Sigmoid colon (tissue), 7 donors: ENCODE measurements at places on chromosomes 1 and 21. TPM values are rescaled to one million over a fixed set of nuclear protein-coding genes. Genes with fewer than 3 reads are reported as not detected.

- no peak overlapping the region for H3K4me3 ChIP-seq
- H3K36me3 ChIP-seq = no peaks in the 10 kb centered on the region
Measured at GRCh38 chr1:171355727-171356126, 41.7 kb downstream of the FMO4 start.

HMCN1 gene
- total RNA-seq = 6.7 TPM

CTBS gene
- total RNA-seq = 12.6 TPM

- H3K27ac ChIP-seq = no peak overlapping the region
- DNase-seq = no peak
- H3K27me3 ChIP-seq = no peaks in the 10 kb centered on the region
- no peaks in the 10 kb centered on the region for H3K4me1 ChIP-seq
Measured at GRCh38 chr1:167207940-167208623, 12.6 kb upstream of the POU2F1 start.

MAP1LC3C gene
- total RNA-seq = 5.0 TPM

GRCh38 chr21:45178070-45178608, 103.8 kb downstream of the ADARB1 start:
- no peak overlapping the region for H3K27ac ChIP-seq
- no peaks in the 10 kb centered on the region for H3K4me1 ChIP-seq
- no peak overlapping the region for H3K4me3 ChIP-seq
- H3K36me3 ChIP-seq = peaks cover 41% of the 10 kb centered on the region

- no peaks in the 10 kb centered on the region for H3K36me3 ChIP-seq
- H3K27me3 ChIP-seq = no peaks in the 10 kb centered on the region
Measured at GRCh38 chr1:4937876-4938534, 283.6 kb downstream of the AJAP1 start.

- H3K27me3 ChIP-seq = no peaks in the 10 kb centered on the region
- H3K36me3 ChIP-seq = peaks cover 11% of the 10 kb centered on the region
- DNase-seq = peak; percentile 90
- no peak overlapping the region for H3K4me3 ChIP-seq
Measured at GRCh38 chr21:34836103-34836932, 167.5 kb downstream of the CLIC6 start.

GRCh38 chr1:160837558-160838205, 25.0 kb downstream of the CD244 start:
- DNase-seq = no peak
- H3K27me3 ChIP-seq = no peaks in the 10 kb centered on the region
- H3K36me3 ChIP-seq = no peaks in the 10 kb centered on the region
- no peak overlapping the region for H3K4me3 ChIP-seq
- H3K27ac ChIP-seq = no peak overlapping the region
- no peaks in the 10 kb centered on the region for H3K4me1 ChIP-seq

NUDT17 gene
- 2.1 TPM for total RNA-seq

UBE2Q1 gene
- total RNA-seq = 15.1 TPM

GRCh38 chr1:17118268-17118667, 983 bp downstream of the PADI2 start:
- no peak overlapping the region for H3K27ac ChIP-seq
- no peak for DNase-seq
- H3K4me1 ChIP-seq = peaks cover 31% of the 10 kb centered on the region
- H3K4me3 ChIP-seq = no peak overlapping the region
- peaks cover 36% of the 10 kb centered on the region for H3K27me3 ChIP-seq

- no peaks in the 10 kb centered on the region for H3K36me3 ChIP-seq
- no peaks in the 10 kb centered on the region for H3K4me1 ChIP-seq
- H3K4me3 ChIP-seq = no peak overlapping the region
Measured at GRCh38 chr1:171421413-171422020, 63.8 kb upstream of the PRRC2C start.

DNA sequence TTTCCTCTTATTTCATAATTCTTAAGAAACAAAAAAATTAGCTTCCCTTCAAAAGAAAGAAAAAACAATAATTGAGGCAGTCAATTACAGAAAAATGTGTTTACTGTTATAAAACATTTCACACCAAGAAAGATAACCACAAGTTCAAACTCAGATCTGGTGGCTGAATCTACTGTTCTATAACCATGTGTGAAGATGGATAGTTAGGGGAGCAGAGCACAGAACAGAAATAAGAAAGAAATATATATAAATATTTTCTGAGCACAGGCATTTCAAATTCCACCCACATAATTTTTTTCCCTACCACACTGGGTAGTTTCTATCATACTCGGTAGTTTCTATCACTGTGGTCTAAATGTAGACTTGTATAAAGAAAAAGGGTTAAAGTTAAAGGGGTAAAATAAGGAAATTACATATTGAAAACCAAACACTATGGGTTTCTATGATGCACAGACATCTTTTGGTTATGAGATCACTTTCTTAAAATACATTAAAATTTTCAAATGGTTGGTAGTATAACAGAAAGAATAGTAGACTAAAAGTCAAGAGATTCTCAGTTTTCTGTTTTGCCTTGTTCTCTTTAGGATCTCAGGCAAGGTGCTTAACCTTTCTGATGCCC, 10.8 kb downstream of the LYST start:
- peaks cover 16% of the 10 kb centered on the region for H3K4me1 ChIP-seq
- H3K27ac ChIP-seq = no peak overlapping the region
- no peaks in the 10 kb centered on the region for H3K36me3 ChIP-seq

GRCh38 chr1:12075195-12076114, 12.4 kb downstream of the TNFRSF8 start:
- no peak for DNase-seq
- H3K4me1 ChIP-seq = no peaks in the 10 kb centered on the region
- H3K27ac ChIP-seq = no peak overlapping the region
- H3K4me3 ChIP-seq = no peak overlapping the region
- no peaks in the 10 kb centered on the region for H3K36me3 ChIP-seq

GRCh38 chr21:26743524-26743923, 101.7 kb downstream of the ADAMTS1 start:
- no peak for DNase-seq
- H3K27ac ChIP-seq = no peak overlapping the region
- H3K4me3 ChIP-seq = no peak overlapping the region
- H3K27me3 ChIP-seq = no peaks in the 10 kb centered on the region

DNA sequence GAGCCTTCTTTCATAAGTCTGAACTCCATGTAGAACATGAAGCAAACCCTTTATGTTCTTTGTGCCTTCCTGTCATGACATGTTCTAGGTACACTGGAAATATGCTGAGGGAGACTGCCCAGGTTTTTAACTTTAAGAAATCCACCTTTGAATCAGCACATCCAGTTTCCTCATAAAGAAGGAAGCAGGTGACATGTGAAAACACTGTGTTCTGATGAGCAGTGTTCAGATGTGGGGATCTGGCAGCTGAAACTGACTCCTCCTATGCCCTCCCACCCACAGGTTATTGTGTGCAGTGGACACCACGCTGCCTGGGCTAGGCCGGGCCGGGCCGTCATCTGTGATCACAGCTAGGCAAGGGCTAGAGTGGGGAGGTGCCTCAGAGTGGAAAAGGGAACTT, 51.1 kb downstream of the CNN3 start:
- no peaks in the 10 kb centered on the region for H3K27me3 ChIP-seq
- DNase-seq = no peak
- H3K4me3 ChIP-seq = no peak overlapping the region
- H3K4me1 ChIP-seq = peaks cover 16% of the 10 kb centered on the region
- H3K27ac ChIP-seq = no peak overlapping the region
- no peaks in the 10 kb centered on the region for H3K36me3 ChIP-seq

GRCh38 chr1:180204231-180204630, 25.8 kb upstream of the LHX4 start:
- no peaks in the 10 kb centered on the region for H3K4me1 ChIP-seq
- no peak for DNase-seq
- H3K27ac ChIP-seq = no peak overlapping the region
- no peaks in the 10 kb centered on the region for H3K36me3 ChIP-seq
- H3K27me3 ChIP-seq = no peaks in the 10 kb centered on the region

DNA sequence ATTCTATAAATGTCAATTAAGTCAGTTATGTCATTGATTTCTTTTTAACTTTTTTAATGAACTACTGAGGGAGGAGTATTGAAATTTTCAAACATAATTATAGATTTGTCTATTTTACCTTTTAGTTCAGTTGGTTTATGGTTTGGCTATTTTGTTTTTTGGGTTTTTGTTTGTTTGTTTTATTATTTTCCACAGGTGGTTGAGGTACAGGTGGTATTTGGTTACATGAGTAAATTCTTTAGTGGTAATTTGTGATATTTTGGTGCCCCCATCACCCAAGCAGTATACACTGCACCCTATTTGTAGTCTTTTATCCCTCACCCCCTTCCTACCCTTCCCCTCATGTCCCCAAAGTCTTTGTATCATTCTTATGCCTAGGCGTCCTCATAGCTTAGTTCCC, 9.5 kb downstream of the TDRD5 start:
- no peak for DNase-seq
- H3K27ac ChIP-seq = no peak overlapping the region
- no peaks in the 10 kb centered on the region for H3K27me3 ChIP-seq
- H3K36me3 ChIP-seq = no peaks in the 10 kb centered on the region
- H3K4me3 ChIP-seq = no peak overlapping the region
- no peaks in the 10 kb centered on the region for H3K4me1 ChIP-seq

- no peaks in the 10 kb centered on the region for H3K4me1 ChIP-seq
- no peaks in the 10 kb centered on the region for H3K36me3 ChIP-seq
- DNase-seq = no peak
- no peak overlapping the region for H3K27ac ChIP-seq
- H3K27me3 ChIP-seq = no peaks in the 10 kb centered on the region
- H3K4me3 ChIP-seq = no peak overlapping the region
Measured at GRCh38 chr1:233065685-233066084, 115.3 kb downstream of the NTPCR start.
